ENCODE measurements at places on chromosomes 5 and 9.
A peak's percentile ranks its signal among the peaks of the same experiment; 100 is the strongest.

GRCh38 chr5:53826504-53826903 lies 266.1 kb downstream of the NDUFS4 start:
- H3K27ac ChIP-seq: no peak overlapping the region
- no peak for DNase-seq
- no peak overlapping the region for H3K4me3 ChIP-seq

- no peaks in the 10 kb centered on the region for H3K4me1 ChIP-seq
- H3K4me3 ChIP-seq: no peak overlapping the region
- no peak overlapping the region for H3K27ac ChIP-seq
- DNase-seq: no peak
Measured at GRCh38 chr9:94984891-94985476, 258.5 kb downstream of the AOPEP start.

DNA sequence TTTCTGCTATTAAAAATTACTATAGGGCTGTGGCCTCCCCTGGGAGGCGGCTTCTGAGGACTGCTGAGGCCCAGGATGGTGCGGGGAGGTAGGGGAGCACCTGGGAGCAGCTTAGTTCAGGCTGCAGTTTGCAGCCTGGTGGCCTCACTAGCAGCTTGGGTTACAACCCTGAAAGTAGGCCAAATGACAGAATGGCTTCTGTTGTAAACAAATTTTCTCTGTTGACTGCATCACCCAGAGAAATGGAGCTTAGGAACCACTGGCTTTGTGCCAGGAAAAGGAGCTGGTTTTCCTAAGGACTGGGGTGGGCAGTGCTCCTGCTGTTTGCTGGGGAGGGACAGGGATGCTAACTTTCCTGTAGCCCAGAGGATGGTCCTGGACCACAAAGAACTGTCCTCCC lies 130.3 kb downstream of the ENTREP1 start:
- no peaks in the 10 kb centered on the region for H3K27me3 ChIP-seq
- no peaks in the 10 kb centered on the region for H3K36me3 ChIP-seq
- H3K4me1 ChIP-seq: no peaks in the 10 kb centered on the region
- no peak overlapping the region for H3K4me3 ChIP-seq
- no peak for DNase-seq
- no peak overlapping the region for H3K27ac ChIP-seq

DNA sequence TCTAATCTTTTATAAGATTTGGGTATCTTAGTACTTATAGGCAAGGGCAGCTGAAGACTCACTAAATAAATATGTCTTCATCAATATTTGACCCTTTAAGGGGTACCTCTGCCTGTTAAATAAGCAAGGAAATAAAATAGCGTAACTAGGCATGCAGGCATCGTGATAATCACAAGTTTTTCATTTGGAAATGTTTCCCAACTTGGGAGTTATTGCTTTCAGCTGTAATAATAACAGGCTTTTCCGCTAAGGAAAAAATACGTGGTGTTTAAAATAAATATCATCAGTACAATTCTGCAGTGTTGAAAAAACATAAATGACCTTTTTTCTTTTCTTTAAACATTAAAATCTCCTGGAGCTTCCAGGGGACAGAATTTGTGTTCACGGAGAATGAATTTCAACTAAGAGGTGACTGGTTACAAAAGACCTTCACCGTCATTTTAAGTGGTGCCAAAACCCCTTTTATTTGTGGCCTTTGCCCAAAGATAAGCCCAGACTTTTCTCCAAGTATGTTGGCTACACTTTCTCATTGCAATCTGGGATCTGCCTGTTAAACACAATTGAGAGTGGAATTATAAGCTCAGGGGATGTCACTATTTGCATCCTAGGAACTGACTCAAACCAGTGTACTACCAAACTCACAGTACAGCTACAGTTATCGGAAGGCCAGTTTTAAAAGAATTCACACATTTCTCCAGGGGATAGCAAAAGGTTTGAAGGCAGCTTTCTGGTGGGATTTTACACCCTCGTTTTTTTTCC lies 218.6 kb downstream of the FBXL7 start:
- H3K36me3 ChIP-seq: no peaks in the 10 kb centered on the region
- H3K4me1 ChIP-seq: peaks cover 4% of the 10 kb centered on the region
- H3K4me3 ChIP-seq: no peak overlapping the region

- no peaks in the 10 kb centered on the region for H3K27me3 ChIP-seq
- no peak overlapping the region for H3K4me3 ChIP-seq
Measured at GRCh38 chr9:3331801-3332200, 194.0 kb downstream of the RFX3 start.

- H3K4me1 ChIP-seq: peaks cover 30% of the 10 kb centered on the region
- no peak overlapping the region for H3K27ac ChIP-seq
- H3K4me3 ChIP-seq: no peak overlapping the region
- peak; percentile 59 for DNase-seq
- no peaks in the 10 kb centered on the region for H3K27me3 ChIP-seq
Measured at GRCh38 chr5:122150215-122150614, 20.9 kb downstream of the ZNF474 start.

DNA sequence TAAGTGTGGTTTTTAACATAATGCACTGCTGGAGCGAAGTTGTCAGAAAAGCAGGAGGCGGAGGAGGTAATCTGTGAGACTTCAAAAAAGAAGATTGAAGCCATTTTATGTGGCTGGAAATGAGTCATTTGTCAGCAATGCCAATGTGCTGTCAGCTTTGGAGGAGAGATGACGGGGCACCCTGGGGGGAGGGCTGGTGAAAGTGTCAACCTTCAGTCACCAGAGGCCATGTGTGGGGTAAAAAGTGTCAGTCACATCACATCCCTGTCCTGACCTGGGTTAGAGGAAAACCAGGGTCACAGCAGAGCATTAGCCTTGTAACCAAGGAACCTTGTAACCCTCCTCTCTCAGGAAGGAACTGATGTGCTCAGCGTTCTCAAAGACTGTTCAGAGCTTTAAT lies 59.1 kb downstream of the TLR4 start:
- no peak overlapping the region for H3K27ac ChIP-seq
- no peaks in the 10 kb centered on the region for H3K4me1 ChIP-seq
- no peaks in the 10 kb centered on the region for H3K27me3 ChIP-seq
- no peaks in the 10 kb centered on the region for H3K36me3 ChIP-seq
- H3K4me3 ChIP-seq: no peak overlapping the region
- no peak for DNase-seq

All from IMR-90 (cell line).